Right hindlimb (tissue), 1 donor: ENCODE measurements at places on chromosomes 7 and 10.

DNA sequence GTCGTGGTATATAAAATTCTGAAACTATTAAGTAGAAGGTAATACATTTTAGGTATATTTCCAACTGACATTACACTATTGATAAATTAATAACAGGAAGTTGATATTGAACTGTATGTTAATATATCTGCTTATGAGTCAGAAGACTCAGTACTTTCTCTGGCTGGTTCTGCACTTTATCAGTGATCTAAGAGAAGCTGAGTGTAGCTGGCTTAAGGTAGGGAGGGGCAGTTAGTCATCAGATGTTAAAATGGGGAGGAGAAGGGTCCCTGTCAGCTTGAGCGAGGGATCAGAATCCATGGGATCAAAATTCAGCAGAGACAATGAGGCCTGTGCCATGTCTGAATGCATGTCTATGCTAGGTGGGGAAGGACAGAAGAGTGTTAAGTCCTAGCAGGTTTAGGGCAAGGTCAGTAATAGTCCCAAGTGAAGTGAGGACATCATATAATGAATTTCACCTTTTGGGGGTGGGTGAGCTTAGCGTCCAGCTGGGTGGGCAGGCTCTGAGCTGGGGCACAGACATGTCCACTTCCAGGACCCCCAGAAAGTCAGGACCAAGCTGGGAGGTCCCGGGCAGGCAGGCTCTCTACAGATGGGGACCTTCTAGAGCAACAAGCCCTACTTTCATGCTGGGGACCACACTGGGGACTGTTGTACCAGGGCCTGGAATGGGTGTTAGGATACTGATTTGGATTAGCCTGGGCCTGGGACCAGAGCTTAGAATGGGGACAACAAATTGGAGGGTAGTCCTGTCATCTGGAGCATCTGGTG lies 82.9 kb downstream of the WDFY4 start:
- DNase-seq, result no peak

DNA sequence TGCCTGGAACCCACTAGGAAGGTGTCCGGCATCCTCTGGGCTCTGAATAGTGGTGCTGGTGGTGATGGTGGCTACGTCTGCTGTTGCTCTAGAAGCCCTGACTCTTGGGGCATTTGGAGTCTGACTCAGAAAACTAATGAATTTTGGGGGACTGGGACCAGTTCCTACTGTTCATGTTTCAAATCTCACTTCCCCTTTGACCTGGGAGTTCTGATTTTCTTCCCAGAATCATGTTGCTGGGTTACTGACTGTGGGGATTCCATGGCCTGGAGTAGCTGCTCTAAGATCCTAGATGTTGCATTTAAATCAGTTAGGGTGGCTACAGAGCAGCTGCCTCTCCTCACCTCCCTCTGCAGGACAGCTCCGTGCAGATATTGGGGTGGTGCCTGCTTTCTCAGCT lies 3.2 kb downstream of the TSPAN33 start:
- no peak for DNase-seq

GRCh38 chr10:68364101-68364886 lies 31.6 kb upstream of the PBLD start:
- DNase-seq, result peak; percentile 19

- no peak for DNase-seq
Measured at GRCh38 chr7:46604241-46604661, 683.2 kb upstream of the IGFBP3 start.

GRCh38 chr7:131747658-131748232 lies 191.3 kb upstream of the PODXL start:
- DNase-seq, result no peak

DNA sequence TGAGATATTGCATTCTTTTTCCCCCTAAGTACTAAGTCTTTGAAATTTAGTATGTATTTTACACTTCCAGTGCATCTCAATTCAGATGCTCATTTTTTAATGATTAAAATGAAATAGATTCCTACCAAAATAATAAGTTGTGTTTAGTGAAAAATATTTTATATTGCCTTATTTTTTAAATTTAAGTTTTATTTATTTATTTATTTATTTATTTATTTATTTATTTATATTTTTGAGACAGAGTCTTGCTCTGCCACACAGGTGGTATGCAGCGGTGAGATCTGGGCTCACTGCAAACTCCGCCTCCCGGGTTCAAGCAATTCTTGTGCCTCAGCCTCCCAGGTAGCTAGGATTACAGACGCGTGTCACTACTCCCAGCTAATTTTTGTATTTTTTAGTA lies 95.5 kb downstream of the RPS24 start:
- no peak for DNase-seq

GRCh38 chr7:26307226-26307625 lies 15.6 kb downstream of the SNX10 start:
- no peak for DNase-seq

- no peak for DNase-seq
Measured at GRCh38 chr7:30266686-30267085, 17.7 kb upstream of the ZNRF2 start.

DNA sequence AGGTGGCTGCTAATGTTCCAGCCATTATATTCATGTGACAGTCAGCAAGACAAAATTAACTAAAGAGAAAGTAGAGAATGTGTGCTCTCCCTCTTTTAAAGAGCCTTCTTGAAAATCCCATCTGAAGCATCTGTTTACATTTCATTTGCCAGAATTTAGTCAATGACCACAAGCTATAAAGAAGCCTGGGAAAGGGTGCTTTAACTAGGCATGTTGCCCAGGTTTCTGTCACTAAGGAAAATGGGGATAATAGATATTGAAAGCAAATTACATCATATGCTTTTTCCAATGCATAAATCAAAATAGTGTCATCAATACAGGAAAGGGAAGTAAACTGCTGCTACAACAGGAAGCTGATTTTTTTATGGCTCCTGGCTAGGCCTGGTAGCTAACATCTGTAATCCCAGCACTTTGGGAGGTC lies 67.7 kb downstream of the ELAPOR2 start:
- DNase-seq, result no peak
